ENCODE measurements at places on chromosomes 5 and 9.

- DNase-seq = no peak
Measured at GRCh38 chr9:89637787-89638186, 33.0 kb downstream of the GADD45G start.

DNA sequence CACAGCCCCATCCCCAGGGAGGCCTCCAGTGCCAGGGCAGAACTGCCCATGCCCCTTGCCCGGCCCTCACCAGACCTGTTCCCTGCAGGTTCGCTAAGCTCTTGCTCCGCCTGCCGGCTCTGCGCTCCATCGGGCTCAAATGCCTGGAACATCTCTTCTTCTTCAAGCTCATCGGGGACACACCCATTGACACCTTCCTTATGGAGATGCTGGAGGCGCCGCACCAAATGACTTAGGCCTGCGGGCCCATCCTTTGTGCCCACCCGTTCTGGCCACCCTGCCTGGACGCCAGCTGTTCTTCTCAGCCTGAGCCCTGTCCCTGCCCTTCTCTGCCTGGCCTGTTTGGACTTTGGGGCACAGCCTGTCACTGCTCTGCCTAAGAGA, 110.1 kb downstream of the RXRA start:
- DNase-seq = no peak

GRCh38 chr5:100772548-100772947, 130.5 kb downstream of the ST8SIA4 start:
- DNase-seq = no peak

DNA sequence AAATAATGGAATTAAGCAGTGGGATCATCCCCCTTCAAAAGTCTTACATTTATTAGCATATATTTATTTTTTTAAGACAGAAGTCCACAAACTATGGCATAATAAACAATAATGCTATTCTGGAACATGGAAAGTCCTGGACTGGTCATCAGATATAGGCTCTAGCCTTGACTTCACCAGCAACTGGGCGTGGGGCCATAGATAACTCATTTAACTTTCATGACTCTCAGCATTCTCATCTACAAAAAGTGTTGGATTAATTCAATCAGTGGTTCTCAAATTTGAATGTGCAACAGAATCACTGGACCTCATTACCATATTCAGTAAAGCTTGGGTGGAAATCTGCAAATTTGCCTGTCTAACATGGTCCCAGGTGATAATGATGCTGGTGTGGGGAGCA, 253.8 kb downstream of the FBXL7 start:
- DNase-seq = no peak

- no peak for DNase-seq
Measured at GRCh38 chr9:113954591-113954990, 78.5 kb downstream of the ZNF618 start.

GRCh38 chr9:34589636-34590380, at the start of gene CNTFR:
TSS of gene CNTFR (minus strand) at chr9:34589724. CDS start at chr9:34568981, 20,743 bp downstream.
- DNase-seq = peak; percentile 74

DNA sequence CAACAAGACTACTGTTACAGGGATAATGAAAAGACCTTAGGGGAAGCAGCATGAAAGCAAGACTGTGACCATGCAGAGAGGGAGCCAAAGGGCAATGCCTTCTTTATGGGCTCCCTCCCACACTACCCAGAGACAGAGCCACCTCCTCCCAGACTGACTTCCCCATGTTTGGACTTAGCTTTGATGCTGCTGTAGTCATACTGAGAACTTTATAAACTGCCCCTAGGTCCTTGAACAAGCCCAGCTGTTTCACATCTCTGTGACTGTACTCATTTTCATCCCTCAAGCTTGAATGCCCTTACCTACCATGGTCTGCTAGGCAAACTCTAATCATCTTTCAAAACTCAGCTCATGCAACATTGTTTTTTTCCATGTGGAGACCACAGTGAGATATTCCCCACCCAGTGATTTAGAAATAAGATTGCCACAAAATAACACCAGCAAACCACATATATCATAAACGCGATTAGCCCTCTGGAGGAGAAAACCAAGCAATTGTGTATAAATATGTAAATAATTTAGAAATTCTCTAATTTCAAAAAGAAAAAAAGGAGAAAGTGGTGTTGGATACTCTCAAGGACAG, 23.4 kb upstream of the FAM169A start:
- no peak for DNase-seq

DNA sequence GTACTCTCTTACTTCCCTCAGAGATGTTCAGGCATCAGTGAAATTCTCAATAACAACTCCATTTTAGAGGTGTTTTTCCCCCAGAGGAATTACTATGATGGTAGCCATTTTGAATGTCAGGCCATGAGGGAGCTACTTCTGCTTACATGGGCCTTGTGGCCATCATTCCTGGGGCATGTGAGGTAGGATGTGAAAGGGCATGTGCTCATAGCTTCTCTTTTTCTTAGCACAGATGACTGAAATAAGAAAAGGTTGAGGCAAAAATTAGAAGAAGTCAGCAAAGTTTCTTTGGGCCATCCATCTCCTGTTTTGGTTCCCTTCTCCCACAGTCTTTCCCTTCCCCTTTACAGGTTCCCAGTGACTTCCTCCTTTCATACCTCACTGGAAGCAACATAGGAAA, 68.8 kb downstream of the FEM1C start:
- no peak for DNase-seq

DNA sequence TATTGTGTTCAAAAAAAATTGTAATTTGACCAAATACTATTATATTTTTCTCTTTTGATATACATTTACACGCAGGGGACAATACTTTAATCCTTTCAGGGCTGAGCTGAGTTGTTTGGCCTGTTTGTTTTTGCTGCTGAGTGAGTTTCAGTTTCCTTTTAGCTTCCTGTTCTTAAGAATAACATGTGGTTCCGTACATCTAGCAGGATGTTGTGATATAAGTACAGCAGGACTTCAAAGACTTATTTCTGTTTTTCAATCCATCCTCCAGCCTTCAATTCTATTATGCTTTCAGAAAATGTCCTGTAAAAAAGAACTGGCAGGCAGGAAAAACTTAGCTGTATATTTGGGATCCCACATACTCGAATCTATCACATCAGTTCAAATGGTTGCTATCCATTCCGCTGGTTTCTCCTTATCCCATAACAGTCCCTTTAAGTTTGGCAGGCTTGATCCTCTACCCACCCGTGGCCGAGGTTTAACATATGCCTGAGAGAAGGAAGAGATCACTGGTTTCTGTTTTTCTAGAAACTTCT, 1037.3 kb upstream of the ACO1 start:
- DNase-seq = no peak

DNA sequence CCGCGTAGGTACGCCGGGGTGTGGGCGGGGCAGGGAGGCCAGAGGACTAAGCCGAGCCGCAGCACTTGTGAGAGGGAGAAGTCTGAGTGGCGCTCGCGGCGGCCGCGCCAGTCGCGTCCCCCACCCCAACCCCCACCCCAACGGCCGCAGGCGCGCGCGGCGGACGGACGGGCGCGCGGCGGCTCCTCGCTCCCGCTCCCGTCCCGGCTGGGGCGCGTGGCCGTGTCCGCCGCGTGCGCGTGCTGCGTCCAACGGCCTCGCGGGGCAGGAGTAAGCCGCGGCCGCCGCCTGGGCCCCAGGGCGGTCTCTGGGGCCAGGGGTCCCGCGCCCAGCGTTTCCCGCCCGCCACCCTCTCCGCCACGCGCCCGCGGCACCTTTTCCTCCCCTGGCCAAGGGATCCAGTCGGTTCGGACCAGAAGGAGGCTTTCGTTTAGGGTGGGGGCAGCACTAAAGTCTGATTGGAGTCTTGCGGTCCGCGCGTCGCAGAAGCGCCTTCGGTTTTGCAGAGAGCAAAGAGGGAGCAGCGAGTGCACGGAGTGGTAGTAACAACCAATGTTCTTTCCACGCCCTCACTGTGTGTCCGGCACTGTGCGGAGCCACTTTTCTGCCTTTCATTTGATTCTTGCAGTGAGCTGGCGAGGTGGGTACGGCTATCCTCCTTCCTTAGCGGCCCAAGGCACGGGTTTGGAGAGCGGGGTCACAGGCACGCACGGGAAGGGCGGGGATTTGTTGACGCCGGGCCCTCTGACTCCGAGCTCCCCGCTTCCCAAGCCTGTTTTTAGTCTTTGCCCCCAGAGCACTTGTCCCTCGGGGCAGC, 483 bp downstream of the G3BP1 start:
- no peak for DNase-seq

All from HAP-1 (cell line).